ENCODE measurements at places on chromosomes 5 and 9.

DNA sequence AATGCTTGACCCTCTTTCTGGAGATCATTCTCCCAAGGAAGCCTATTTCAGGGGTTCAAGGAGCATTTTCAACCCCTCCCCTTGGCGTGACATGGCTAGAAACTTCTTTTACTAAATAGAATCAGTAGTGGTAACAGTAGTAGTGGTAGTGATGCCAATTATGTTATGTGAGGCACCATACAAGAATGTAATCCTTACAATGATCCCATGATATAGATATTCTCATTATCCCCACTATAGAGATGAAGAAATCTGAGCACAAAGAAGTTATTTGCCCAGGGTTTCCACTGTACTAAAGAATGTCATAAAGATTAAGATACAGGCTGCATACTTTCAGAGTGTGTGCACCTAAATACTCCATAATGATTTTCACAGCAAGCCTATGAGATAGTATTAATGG lies 155.4 kb upstream of the CLINT1 start:
- no peak for DNase-seq

- no peak for DNase-seq
These were observed 1360.6 kb upstream of the ACO1 start for GRCh38 chr9:31023847-31024246.

DNA sequence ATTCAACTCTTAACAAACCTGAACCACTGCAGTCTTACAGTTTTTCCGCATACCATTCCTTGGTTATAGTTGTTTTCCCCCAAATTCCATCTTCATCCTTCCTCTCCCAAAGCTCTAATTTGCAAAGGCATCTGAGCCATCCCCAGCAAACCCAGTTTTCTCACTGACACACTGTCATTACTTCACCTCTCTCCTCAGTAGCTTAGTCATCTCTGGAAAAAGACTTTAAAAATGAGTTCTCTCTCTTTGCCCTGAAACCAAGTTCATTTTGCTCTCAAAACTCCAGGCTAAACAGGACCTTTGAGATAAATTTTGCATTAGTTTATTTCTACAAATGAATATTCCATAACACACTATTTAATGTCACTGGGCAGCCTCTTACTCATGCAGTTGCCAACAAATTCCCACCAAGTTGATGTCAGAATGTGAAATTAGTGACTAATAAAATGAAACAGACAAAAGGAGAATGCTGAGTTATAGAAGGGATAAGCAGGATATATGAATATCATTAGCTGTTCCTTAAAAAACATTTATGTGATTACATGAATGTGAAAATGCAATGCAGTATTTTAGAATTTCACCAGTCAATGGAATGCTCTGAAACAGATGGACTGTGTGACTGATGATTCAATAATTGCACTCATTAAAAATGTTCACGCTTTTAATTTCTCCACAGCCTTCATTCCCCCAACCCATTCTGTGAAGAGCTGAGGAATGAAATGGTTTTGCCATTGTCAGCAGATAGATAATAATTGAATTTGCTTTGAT lies 107.4 kb upstream of the DMAC1 start:
- DNase-seq: no peak

- no peak for DNase-seq
These were observed 21.4 kb downstream of the LCP2 start for GRCh38 chr5:170276140-170276539.

DNA sequence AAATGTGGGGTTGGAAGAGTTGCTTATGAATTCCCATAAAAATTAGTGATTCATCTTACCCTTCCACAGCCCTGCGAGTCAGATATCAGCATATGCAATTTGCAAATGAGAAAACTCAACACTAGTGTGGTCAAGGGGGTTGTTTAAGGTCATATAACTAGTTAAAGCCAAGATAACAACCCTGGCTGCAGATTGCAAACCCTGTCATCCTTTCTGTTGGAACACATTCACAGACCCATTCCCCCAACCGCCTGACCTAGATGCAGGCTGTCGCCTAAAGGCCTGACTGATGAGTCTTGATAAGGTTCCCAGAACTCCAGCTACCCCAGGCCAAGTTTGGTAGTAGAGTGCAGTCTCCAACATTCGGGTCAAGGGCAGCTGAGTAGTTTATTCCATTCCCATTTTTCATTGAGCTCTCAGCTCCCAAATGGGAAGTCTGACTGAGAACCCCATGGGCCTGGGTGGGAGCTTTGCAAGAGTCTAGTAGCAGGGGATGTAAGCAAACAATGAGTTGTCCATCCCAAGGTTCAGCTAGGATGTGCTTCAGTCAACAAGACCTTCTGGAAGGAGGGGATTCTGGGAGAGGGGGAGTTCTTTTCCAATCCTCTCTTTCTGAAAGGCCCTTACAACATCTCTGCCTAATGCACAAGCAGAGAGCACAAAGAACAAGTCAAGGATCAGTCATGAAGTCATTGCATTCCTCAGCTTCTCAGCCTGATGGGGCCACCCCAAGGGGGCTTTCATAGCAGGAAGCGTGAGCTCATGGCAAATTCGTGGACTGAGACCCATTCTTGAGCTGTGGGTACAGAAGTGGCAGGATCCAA lies 40.3 kb downstream of the ADAM19 start:
- DNase-seq: no peak

GRCh38 chr5:145221416-145221815 lies 613.7 kb downstream of the PRELID2 start:
- no peak for DNase-seq

- no peak for DNase-seq
These were observed 42.8 kb upstream of the IL6ST start for GRCh38 chr5:56037531-56038010.

DNA sequence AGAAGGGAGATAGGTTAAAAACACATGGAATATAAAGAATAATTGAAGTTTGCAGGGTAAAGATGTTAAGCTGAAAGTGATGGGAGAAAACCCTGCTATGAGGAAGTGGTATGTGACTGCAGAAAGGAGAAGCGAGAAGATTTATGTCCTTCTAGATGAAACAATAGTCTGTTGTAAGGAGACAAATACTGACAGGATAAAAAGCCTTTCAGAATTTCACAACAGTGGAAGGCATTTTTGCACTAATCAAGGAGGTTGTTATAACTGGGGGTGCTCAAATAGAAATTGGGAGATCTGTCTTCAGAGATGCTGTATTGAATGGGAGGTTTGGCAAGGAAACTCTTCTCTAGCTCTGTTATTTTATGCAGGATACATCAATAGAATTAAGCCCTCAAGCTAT lies 69.6 kb downstream of the NMUR2 start:
- DNase-seq: no peak

DNA sequence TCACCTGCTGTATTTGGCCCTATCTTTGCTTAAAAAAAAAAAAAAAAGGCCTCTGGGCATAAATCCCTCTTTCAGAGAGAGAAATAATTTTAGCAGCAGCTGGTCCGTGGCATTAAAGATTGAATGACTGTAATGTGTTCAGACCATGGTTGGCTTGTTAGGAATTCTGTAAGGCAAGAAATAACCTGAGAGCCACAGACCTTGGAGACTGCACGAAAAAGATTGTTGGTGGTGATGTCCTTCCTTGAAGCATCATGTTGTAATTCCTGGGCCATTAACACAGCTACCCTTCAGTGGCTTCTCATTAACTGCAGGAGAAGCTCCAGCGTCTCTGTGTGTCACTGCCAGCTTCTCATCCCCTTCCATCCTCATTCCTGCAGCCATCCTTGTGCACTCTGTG lies 79.0 kb downstream of the SGCD start:
- DNase-seq: no peak

DNA sequence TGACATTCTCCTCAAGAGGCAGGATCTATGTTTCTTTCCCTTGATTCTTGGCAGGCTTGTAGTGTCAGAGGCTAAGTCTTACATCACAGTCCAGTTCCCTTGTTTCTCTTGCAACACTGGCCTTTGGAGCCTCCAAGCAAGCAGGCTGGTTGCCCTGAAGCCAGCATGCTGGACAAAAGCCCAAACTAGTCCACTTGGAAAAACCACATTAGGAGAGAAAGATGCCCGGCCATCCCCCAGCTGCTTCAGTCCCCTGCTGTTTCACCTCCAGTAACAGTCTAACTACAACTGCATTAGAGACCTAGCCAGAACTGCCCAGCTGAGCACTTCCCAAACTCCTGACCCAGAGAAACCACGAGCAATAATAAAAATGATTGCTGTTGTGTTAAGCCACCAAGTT lies 87.6 kb downstream of the ADAMTS6 start:
- DNase-seq: no peak

- DNase-seq: no peak
These were observed at the start of gene ISL1 for GRCh38 chr5:51383131-51384121. ISL1 (plus strand) TSS chr5:51383448; CDS start chr5:51383672, 224 bp downstream.

GRCh38 chr9:84323858-84324257 lies 16.7 kb downstream of the SLC28A3 start:
- no peak for DNase-seq

DNA sequence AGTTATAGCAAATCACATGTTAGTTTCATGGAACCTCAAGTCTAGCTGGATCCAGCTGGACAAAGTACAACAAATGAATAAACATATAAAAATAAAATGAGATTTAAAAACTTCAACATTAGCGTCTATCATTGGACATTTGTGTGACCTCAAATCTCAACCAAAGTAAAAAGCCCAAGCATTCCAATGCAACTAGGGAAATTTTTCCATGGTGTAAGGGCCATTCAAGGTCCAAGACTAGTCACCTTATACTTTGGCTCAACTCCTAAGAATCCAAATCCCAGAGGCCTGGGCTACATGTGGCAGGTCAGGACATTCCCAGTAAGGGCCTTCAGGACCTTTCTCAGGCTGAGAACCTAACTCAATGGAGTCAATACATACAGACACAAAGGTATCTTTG lies 137.4 kb upstream of the DMAC1 start:
- no peak for DNase-seq

DNA sequence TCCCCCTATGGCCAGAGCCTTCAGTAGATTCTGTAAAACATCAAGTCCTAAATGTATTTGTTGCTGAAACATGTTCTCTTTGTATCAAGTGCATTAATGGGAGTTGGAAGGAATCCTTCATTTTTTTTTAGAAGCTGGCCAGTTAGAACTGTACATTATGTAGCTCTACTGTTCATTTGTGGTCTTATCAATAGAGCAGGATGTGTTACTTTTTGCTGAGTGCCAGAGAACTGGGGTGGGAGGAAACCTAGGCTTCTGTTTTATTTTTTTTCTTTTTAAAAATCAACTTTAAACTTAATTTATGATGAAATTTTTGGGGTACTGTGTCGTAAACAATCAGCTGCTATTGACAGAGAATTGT lies 5.1 kb downstream of the PIP5K1B start:
- no peak for DNase-seq

- DNase-seq: no peak
These were observed 297.6 kb downstream of the NTRK2 start for GRCh38 chr9:84966876-84967830.

DNA sequence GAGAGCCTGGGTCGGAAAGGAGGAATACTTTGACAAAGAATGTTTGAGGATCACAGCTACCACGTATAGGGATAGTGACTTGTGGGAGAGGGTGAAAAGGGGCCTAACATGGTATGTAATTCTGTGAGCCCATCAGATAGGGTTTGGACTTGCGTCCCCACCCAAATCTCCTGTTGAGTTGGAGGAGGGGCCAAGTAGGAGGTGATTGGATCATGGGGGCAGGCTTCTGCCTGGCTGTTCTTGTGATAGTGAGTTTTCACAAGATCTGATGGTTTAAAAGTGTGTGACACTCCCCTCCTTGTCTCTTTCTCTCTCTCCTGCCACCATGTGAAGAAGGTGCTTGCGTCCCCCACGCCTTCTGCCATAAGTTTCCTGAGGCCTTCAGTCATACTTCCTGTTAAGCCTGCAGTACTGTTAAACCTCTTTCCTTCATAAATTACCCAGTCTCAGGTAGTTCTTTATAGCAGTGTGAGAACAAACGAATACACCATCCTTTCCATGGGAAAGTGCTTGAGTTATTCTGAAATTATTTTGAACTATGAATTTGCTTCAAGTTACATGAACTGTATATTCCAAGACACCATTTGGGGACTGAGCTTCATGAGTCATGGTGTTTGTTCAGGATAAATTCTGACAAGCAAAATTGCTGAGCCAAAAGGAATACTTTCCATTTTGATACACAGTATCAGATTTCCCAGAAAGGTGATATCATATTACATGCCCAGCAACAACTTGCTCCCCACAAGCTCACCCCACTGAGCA lies 68.8 kb upstream of the SSBP2 start:
- no peak for DNase-seq

DNA sequence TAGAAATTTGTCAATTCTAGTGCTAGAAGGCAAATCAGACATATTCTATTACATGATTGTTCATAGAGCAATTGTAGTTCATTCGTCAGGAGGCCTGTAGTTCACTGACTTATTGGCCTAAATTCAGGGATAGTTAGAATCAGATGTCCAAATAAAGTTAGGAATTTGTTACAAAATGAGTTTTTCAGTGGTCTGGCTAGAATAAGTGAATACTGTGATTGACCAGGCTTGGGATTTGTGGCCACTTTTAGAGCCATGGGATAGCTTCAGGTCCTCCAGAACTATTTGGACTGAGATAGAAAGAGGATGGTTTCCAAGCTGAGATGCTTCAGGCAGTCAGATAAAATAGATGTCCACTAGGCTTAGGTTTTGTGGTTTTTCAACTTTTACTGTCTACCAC lies 199.1 kb upstream of the MPDZ start:
- no peak for DNase-seq

DNA sequence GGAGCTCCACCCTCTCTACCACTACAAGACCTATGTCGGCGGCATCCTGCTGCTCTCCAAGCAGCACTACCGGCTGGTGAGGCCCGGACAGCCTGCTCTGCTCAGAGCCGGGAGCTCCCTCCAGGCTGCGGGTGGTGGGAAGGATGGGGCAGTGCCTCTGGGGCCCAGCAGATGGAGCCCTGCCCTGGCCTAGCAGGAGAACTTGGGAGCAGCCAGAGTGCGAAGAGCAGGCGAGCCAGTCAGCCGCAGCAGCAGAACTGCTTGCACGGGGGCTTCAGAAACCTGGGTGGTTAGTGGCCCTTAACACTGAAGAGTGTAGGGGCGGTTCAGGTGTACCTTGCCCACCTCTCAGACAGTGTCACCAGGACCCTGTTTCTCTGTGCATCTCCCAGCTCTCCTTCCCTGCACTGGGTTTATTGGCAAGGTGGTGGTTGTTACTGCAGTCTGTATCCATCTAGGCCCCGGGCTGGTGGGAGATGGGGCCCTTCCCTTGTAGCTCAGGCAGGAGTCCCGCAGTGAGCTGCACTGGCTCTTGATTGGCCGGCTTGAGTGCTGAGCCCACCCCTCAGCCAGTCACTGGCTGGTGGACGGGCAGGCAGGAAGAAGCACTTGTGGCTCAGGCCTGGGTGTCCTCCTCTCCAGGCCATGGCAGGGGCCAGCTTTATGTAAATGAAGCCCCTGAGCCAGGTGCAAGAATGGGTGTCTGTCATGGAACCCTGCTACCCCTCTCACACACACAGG lies 7.7 kb downstream of the B4GALT7 start:
- no peak for DNase-seq

GRCh38 chr5:78563621-78564020 lies 85.0 kb downstream of the LHFPL2 start:
- DNase-seq: no peak

Data from stimulated activated CD8-positive, alpha-beta memory T cell treated with anti-CD3 and anti-CD28 coated beads, Interleukin-4, amount 100 ng/mL, for 4 hours (primary cell).